Renal cortex interstitium (tissue), 15 donors: ENCODE measurements at places on chromosomes 11 and 22.

GRCh38 chr11:115179636-115180035 is 324.6 kb downstream of the CADM1 start:
- DNase-seq: no peak

DNA sequence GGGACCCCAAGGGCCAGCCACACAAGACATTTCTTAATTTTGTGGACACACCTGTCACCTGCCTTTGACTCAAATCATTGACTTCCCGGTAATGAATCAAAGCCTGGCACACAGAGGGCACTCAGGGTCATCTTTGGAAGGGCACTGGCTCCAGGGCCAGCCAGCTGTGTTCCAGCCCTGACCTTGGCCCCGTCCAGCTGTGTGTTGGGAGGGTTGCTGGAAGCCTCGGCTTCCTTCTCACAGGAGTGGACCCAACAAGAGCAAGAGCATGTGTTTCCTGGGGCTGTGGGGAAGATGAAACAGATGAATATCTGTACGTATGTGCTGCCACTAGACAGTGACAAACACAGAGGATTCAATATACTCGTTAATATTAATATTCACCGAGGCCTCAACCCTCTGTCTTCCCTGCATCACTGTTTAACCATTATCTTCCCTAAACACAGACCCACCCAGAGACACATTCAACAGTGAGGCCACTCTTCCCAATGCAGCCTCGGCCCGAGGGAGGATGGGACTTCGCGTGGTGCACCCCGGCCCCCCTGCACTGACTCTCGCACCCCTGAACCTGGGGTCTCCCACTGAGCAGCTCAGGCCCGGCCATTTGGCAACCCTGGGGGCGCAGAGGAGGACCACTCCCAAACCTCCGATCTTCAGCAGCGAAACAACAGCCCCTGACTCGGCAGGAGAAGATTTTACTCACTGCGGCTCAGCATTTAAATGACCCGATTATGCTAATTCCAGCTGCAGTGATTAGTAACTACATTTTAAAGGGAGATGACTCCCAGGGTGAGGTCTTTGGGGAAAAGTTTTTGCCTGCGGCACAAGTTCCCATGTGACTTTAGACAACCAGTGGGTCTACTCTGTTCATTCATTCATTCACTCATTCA is 45.7 kb downstream of the PHF21B start:
- DNase-seq: no peak

GRCh38 chr11:61585115-61585514 is 4.2 kb upstream of the SYT7 start:
- no peak for DNase-seq

DNA sequence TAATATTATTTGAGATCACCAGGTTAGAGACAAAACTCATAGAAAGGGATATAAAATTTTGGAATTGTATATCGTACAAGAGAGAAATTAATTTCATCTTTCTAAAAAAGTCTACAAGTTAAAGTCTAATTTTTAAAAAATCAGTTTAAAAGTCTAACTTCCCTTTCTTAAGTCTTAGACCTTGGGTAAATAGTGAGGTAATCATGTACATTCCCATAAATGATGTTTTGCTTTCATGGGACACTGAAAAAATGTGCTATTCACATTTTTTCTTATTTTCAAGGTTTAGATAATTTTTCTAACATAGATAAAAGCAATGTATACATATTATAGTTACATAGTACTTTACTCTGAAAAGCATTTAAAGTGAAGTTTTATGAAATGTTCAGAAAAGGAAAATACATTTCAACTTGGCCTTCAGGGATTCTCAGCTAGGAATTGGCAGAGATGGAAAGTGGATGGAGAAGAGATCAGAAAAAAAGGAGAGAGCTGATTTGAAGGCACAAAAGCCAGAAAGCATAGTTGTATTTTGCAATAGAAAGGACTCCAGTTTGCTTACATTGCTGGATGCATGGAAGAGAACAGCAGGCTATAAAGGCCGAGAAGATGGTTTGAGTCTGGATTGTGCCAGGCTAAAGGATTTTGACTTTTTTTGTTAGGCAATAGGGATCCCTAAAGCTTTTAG is 194.0 kb downstream of the CASP12 start:
- DNase-seq: no peak

GRCh38 chr11:111045407-111045803 is 200.1 kb upstream of the POU2AF2 start:
- DNase-seq: no peak

GRCh38 chr22:17705951-17706900 is 67.7 kb downstream of the BCL2L13 start:
- peak; percentile 5 for DNase-seq

DNA sequence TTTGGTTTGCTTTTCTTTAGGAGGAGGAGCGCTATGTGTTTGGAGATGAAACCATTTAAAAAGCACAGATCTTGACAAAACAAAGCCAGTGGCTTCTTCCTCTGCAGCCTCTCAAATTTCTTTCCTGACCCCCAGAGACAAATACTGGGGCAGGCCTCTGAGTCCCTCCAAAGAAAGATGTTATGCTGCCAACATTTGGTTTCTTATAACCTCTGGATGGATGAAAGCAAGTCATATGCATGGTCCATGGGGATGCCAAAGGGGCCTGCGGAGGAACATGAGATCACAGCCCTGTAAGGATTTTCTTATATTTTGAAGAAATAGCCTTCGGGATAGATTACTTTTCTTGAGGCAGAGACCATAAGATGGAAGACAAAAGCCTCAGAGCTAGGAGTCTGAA is 179.1 kb downstream of the TENM4 start:
- DNase-seq: no peak

DNA sequence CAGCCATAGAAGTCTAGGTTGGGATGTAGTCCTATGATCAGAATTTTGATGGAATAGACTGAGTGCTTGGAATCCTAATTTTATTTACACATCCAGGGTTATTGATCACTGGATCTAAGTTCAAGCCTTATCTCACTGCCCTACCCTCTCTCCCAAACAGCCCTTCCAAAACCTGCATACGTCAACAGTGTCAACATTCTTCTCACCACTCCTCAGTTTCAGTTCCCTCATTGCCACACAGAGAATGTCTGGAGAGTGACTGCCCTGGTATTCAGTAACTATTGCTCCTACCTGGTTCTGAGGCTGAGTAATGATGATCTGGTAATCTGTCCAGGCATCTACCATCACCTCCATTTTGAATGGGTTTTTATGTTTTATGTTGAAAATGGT is 60.0 kb downstream of the GLYATL1 start:
- DNase-seq: no peak

DNA sequence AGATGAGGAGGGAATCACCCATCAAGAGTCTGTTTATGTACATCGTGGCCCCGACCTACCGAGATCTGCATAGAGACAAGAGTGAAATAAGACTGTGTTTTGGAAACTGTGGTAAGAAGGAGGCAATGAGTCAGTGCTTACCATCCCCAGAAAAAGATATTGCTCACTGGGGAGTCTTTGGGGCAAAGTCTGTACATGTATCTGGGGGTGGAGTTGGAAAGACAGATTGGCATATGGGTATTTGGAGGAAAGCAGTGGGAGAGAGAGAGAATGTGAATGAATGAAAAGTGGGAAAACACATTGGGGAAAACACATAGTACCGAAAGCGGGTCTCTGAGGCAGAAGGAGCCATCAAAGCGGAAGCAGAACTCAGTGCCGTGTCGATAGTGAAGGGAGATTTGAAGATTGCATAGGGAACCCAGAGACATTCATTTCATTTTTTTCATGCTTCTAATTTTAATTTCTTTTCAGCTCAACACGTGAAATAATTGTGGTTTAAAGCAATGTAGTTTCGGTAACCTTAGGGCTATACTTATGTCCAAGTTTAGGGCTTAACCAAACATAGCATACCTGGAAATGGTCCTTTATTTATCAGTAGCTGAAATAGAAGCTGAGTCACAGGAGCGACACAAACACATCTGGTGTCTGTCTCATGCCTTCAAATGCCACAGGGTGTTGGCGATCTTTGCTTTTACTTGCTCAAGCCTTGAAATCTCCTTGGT is 98.6 kb upstream of the CD44 start:
- DNase-seq: no peak

DNA sequence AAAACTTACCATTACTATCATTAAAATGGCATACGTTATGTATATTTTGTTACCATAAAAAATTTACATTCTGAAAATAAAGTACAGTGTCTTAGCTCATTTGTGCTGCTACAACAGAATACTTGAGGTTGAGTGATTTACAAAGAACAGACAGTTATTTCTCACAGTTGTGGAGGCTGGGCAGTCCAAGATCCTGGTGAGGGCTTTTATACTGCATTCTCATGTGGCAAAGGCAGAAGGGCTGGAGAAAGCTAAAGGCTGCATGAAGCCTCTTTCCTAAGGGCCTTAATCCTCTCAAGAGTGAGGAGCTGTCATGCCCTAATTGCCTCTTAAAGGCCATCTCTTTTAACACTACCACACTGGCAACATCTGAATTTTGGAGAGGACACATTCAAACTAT is 13.3 kb downstream of the GGTLC2 start:
- DNase-seq: no peak

DNA sequence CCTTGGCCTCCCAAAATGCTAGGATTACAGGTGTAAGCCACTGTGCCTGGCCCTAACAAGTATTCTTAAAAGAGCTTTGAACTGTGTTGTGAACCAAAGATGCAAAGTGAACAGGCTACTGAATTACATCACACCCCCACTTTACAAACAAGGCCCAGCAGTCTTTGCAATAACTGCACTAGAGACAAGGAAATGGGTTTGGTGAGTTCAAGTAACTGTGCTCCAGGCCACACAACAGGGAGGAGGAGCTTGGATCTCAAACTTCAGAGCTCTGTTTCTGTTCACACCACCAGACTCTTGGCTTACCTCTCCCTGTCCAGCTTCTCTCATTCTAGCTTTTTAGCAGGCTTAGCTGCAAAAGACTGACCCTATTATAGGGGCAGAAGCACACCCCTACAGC is 30.4 kb upstream of the RASL10A start:
- DNase-seq: no peak

GRCh38 chr22:36405221-36405661 is 17.5 kb upstream of the MYH9 start:
- no peak for DNase-seq

DNA sequence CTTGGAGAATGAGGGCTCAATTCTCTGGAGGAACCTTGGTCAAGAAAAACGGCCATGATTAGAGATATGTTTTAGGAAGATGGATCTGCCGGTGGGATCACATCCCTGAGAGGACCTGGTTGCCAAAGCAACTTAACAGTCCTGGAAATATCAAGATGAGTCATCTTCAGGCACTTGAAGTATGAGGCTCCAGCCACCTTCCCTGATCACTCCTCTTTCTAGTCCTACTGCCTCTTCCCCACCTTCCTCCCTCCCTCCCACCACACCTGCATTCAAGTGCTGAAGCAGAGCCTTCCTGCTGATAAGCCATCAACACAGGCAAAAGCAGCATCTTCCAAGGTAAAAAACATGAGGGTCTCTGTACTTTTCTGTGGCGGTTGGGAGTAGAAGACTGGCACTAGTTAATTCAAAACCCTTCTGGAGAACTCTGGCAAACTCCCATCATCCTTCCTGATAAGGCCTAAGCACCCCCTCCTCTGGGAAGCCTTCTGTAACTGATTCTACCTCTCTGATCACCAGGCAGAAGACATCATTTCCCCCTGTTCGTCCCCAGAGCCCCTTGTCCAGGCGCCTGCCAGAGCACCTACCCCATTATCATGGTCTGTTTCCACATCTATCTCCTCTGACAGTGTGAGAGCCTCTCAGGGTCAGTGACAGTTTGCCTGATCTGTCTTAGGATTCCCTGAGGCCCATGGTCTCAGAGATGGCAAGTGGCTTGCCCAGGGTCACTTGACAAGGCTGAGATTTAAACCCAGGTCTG is 79.8 kb downstream of the CLPB start:
- no peak for DNase-seq
